GM12891 (cell line): ENCODE measurements at places on chromosomes 3 and 15.
A peak's percentile ranks its signal among the peaks of the same experiment; 100 is the strongest.

- no peak for DNase-seq
Measured at GRCh38 chr15:60406513-60407414, 9.0 kb upstream of the ANXA2 start.

GRCh38 chr3:14222457-14222856 is 43.8 kb downstream of the LSM3 start:
- DNase-seq, result no peak

- DNase-seq, result no peak
Measured at GRCh38 chr3:195134431-195134830, 136.5 kb downstream of the XXYLT1 start.

GRCh38 chr15:61336026-61336638 is 107.0 kb upstream of the RORA start:
- no peak for DNase-seq

DNA sequence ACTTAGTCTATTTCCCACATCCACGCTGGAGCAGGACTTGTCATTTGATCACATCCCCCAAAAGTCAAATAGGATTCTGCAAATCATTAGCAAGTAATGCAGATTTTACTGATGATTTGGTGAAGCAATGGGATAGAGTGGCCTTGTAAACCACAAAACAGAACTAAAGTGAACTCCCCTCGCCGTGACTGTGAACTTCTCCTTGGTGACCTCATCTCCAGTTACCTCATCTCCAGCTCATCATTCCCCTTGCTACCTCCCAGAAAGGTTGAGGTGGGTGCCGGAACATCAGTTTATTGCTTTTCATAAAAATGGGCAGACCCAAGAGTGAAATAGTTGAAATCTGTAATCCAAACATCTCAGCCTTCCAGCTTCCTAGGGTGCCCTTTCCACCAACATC is 36.7 kb upstream of the ADPGK start:
- DNase-seq, result no peak

DNA sequence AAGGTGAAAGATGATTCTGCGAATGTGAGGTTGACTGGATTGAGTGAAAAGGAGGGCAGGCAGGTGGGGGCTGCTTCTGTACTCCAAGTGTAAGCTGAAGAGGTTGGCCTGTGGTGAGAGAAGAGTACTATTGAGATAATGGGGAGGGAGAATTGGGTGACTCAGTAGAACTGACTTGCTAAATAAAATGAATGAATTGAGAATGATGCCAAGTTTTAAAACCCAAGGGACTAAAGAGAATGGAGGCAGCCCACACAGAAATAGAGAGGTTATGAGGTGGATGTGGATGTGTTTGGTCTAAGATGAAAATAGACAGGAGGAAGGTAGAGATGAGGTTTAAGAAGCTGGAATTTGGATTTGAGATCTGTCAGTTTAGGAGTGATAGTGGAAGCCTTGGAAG is 5.9 kb downstream of the MME start:
- DNase-seq, result no peak

DNA sequence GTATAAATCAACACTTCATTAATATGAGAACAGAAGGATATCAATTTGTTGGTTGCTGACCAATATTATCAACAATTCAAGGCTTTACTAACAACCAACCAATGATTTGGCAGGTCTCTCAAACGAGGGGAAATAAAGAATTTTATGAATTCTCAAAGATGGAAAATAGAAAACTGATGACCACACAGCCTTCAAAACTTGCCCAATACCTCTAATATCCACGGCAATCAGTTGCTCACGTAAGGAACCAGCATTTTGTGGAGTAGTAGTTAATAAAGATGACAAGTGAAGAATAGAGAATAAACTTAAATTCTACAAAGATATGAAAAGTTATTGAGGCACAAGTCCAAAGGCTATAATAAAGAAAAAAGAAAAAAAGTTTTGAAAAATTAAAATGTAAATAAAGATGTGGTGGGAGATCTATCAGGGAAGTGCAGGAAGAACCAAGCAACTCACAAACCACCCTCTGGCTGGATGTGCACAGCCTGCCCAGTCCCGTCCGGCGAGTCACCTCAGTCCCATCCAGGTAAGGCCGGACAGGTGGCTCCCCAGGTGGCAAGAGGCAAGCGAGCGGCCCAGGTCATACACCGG is 808 bp downstream of the GK5 start:
- DNase-seq, result no peak

DNA sequence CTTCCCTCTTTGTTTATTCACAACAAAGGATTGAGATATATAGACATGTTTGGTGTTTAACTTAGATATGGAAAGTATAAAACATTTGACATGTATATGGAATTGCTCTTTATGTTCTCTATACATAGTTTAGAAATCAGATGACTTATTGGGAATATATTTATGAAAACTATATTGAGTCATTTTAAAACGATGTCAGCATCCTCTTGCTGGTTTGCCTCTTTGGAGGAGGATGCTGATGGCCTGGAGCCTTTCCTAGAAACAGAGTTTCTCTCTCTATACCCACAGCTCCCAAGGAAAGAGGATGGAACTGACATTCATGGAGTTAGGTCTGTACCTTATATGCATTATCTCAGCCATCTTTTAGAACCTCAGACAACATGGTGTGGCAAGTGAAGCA is 40.3 kb downstream of the ZBTB38 start:
- DNase-seq, result no peak

GRCh38 chr3:14415501-14415900 is 13.1 kb downstream of the SLC6A6 start:
- DNase-seq, result no peak

DNA sequence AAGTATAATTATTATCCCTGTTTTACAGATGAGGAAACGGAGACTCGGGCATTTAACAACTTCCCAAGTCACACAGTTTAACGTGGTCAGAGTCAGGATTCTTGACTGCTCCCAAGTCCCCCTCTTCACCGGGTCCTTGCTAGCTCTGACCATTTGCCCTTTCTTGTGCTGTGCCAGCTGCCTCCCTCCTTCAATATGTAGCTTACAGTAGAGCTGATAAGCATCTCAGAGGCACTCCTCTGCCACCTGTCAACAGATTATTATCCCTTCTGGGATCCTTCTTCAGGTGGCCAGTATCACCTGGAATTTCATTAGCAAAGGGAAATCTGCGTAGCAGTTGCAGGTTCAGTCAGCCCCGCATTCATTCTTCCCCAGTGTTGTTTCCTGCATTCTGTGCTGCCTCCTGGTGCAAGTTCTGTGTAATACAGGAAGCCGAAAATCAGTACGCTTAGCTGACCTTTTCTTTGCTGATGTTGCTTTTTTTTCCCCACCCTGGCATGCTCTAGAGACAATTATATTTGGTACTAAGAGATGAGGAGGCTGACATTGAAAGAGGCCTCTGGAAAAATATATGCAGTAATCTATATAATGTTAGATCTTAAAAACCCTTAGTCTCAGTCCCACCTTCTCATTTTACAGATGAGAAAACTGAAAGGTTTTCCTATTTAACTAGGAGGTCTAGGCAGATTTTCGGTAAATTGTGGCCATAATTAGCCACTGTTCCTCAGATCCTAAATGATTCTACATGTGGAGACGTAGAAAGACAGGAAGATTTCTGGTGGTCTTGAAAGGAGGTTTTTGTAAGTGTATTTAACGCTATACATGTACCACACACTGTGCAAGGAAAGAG is 24.8 kb downstream of the TMOD2 start:
- peak; percentile 30 for DNase-seq

GRCh38 chr3:62252438-62253157 is 120.8 kb downstream of the FEZF2 start:
- DNase-seq, result no peak

DNA sequence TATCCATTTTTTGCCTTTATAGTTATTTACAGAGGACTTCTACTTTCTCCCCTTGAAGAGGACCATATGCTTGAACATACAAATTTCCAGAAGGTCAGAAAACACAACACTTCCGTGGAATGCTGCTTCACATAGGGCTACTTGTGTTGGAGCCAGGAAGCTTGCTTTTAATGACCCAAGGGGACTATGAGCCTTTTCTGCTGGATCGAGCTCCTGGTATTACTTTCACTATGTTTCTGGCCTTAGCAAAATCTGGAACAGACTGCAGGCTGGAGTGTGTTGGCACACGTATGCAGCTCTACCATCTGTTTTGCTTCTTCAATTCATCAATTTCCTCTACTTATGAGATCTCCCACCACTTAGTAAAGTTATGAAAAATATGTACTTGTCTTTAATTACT is 69.3 kb upstream of the CBLB start:
- no peak for DNase-seq

DNA sequence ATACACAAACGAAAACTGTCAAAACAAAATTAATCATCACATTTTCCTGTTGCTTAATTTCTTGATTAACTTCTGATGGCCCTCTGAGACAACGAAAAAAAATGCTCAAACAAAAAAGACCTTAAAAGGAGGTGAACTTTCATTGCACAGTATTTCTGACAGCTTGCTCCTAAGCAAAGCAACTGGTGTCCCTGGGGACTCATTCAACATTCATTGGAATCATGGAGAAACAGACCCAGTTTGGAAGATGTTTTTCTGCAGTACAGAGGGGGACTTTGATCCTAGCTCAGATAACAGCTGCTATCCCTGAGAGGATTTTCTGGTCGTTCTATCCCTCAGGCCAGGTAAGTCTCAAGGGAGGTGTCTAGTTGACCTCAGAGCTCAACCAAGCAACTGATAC is 378.7 kb upstream of the ATP11B start:
- no peak for DNase-seq

DNA sequence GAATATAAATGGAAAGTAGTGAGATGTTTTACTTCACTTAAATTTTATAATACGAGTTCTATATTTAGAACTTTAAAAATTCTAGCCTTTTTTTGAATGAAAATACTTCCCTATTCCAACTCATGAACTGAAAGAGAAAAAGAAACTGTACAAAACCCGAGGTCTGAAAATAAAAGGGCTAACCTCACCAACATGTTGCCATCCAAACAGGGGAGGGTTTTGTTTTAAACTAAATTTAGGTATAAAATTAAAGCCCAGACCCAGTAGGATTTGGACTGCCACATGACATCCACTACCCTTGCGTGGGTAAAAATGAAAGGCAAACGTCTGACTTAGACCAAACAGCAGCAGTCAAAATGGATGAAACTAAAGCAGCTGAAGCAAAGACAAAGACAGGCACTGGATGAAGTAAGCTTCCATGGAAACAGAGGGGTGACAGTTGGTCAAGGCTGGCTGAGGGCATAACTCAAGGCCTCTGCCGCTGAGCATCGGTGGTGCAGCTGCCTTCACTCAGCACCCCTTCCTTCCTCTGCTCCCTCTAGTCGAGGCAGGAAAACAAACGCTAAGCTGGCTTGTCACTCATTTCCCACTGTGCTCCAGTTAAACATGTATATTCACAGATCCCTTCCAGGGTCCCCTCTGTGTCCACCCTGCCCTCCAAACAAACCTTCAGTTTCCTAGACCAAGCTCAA is 58.1 kb downstream of the TM4SF4 start:
- no peak for DNase-seq

DNA sequence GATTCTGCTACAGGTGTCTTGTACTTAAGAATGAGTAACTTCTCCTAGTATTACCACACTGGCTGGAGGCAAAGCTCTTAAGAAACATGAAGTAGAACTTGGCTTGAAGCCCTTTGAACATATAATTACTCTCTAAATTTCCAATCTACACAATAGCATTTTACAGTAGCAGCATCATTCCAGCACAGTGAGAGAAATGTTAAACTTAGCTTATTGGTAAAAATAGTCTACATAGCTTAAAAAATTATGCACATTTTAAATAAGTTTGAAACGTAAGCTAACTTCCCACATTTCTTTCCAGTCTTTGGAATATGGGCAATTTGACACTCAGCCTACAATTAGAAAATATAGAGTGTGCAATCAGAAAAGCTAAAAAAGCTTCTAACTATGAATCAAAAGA is 32.8 kb upstream of the TOP2B start:
- no peak for DNase-seq

- no peak for DNase-seq
Measured at GRCh38 chr3:17542591-17542990, 199.8 kb downstream of the TBC1D5 start.

- no peak for DNase-seq
Measured at GRCh38 chr3:150344079-150344759, 63.9 kb upstream of the TSC22D2 start.

DNA sequence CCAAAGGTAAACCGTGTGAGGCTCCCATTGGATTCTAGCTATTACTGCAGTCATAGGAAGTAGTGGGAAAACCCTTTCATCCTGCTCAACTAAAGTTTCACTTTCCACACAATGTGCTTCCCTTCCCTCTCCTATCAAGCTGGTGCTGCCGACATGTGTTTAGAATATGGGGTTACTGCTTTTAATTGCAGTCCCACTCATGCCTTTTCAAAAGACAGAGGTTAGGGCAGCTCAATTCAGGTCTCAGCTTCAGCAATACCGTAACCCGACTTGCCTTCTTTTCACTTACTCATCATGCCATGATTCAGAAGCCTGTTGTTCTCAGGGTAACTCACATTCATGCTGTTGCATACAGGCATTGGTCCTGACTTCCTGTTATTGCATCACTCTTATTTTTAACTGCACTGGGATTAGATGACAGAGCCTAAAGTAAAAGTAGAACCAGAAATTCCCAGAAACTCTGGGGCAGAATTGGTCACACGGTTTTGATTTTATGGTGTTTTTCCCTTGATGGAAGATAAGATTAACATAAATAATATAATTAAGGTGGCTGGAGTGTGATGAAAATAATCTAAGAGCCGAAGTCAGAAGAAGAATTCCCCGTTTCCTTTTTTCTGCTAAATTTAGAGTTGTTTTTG is 45.7 kb downstream of the C2CD4B start:
- no peak for DNase-seq

- no peak for DNase-seq
Measured at GRCh38 chr3:120568202-120568531, 28.0 kb upstream of the NDUFB4 start.

DNA sequence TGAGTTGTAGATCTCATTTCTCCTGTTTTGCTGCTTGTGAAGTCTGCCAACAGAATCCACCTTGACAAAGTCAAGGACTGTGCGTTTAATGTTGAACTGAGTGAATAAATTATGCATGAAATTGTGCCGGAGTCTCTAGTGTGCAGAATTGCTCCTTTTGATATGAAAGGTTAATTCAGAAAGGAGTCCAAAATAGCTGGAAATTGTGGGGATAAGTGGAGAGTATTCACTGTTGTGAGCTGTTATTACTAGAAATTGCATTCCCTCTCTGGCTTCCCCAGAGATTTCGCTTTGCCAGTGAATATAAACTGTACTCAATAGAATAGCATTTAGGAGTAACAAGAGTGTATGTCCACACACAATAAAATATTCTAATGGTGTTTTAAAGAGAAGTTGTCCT is 43.1 kb downstream of the SAMMSON start:
- no peak for DNase-seq

GRCh38 chr3:33016846-33017405 is 65.5 kb downstream of the CCR4 start:
- no peak for DNase-seq

GRCh38 chr3:26260139-26260538 is 362.4 kb upstream of the LRRC3B start:
- DNase-seq, result no peak
